Dorsolateral prefrontal cortex (tissue), 122 donors: ENCODE measurements at places on chromosomes 3 and 15. TPM values are rescaled to one million over a fixed set of nuclear protein-coding genes. Genes with fewer than 3 reads are reported as not detected.

Gene SCAANT1
- not detected for total RNA-seq

Gene CCDC54
- 0.82 TPM for total RNA-seq

Gene SLC2A2
- total RNA-seq, result not detected

- DNase-seq, result no peak
Observed at GRCh38 chr15:71679793-71680353, 130.5 kb upstream of the NR2E3 start.

Gene GAP43
- total RNA-seq, result 206 TPM

DNA sequence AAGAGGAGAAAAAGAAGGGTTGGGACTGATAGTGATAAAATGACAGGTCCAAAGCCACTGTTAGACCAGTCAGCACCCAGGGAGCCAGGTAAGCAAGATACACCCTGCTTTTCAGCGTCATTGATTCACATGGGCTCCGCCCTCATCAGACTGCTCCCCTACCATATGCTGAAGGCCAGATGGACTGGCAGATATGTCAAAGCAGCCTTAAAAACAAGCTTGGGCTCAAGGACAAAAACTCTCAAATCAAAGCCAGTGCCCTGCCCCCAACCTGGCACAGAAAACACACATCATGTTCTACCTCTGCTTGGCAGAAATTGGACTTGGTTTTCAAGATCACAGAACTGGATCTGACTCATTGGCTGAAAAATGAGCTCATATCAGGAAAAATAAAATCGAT, 33.4 kb downstream of the SH3BP5 start:
- no peak for DNase-seq

Gene SNX22
- total RNA-seq, result 24.6 TPM

Gene HIGD2B
- not detected for total RNA-seq

- no peak for DNase-seq
Observed at GRCh38 chr3:64911138-64911537, 223.3 kb upstream of the ADAMTS9 start.

Gene CLRN1
- not detected for total RNA-seq

Gene LRRC2
- 15.3 TPM for total RNA-seq

GRCh38 chr3:8959668-8960067, 3.6 kb downstream of the RAD18 start:
- DNase-seq, result no peak

Gene CASR
- total RNA-seq, result 0.10 TPM

GRCh38 chr3:65712140-65712539, 326.6 kb downstream of the MAGI1 start:
- no peak for DNase-seq

GRCh38 chr15:70243686-70244540, 146.2 kb upstream of the TLE3 start:
- no peak for DNase-seq

Gene MRAS
- 210 TPM for total RNA-seq

DNA sequence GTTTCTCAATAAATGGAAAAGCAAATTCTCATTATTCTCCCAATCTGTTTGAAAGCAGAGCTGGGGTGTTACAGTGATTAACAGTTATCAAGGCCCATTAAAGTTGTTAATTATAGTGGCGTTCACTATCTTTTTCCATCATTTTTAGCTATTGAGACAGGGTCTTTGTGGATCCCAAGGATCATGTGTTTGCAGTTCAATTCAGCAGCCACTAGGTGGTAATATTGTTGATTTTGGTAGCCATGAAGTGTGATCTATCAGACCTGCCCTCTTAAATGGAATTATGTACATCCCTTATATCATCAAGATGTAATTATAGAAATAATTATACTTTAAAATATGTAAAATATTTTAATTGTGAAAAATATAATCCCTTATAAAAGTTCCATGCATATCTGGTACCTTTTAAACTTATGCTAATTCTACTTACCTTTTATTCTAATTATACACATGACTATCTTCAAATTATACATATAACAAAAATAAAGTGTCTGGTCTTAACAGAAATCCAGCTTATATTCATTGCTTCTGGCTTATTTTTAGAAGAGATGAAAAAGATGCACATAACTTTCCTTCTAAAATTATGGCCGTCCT, 126.4 kb downstream of the GREM1 start:
- no peak for DNase-seq

Gene DHFR2
- total RNA-seq, result 7.2 TPM

DNA sequence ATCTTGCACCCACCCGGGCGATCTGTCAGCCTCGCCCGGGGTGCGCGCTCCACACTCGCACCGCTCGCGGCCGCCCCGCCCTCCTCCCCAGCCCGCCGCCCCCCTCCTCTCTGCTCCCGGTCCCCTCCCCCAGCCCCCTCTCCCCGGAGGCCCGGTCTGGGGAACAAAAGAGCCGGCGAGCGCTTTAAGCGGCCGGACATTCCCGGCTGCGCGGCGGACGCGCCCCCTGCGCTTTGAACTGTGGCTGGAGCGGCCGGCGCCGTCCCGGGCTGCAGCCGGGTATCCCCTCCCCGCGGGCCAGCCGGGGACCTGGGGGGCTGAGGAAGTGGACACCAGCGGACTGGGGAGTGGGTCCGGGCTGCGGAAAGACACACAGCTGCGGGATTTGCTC, at the start of gene IGDCC3:
IGDCC3 (minus strand) TSS at position 27 of the 391 bp plus-strand sequence. CDS start 214 bp downstream, outside the sequence.
- DNase-seq, result no peak

DNA sequence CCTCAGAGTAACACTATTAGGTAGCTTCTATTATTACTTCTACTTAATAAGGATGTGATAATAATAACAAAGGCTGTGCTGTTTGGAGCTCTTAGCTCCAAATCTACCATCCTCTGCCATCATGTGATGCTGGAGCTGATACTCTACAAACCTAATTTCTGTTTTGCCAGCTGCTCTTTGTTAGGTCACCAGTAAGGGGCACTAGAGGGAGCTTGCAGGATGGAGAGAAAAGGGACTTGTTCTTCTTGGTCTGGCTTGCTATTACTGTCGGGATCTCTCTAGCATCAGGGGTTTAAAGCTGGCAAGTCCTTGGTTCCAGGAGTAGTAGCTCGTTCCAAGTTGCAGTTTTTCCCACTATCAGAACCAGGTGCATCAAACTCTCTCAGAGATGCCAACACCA, 194.9 kb upstream of the KBTBD8 start:
- no peak for DNase-seq

DNA sequence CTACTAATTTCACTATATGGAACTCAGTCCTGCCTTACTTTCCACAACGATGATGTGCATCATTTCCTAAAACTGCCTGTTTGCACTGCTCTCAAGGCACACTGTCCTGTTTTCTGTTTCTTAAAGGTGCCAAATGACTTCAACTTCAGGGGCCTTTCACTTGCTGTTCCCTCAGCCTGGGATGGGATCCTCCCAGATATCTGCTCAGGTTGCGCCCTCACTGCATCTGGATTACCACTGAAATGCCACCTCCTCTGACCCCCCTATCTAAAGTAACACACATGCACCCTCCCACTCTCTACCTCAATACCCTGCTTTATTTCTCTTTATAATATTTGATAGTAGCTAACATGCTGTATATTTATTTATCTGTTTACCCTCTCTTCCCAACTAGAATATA, 123.8 kb upstream of the CMC1 start:
- no peak for DNase-seq

GRCh38 chr3:131812433-131812832, 222.4 kb downstream of the CPNE4 start:
- no peak for DNase-seq

Gene RNF168
- total RNA-seq, result 30.0 TPM

Gene KNG1
- total RNA-seq, result 1.3 TPM

Gene SH2D7
- total RNA-seq, result not detected

Gene ACKR4
- not detected for total RNA-seq

Gene PLA2G4E
- total RNA-seq, result not detected

DNA sequence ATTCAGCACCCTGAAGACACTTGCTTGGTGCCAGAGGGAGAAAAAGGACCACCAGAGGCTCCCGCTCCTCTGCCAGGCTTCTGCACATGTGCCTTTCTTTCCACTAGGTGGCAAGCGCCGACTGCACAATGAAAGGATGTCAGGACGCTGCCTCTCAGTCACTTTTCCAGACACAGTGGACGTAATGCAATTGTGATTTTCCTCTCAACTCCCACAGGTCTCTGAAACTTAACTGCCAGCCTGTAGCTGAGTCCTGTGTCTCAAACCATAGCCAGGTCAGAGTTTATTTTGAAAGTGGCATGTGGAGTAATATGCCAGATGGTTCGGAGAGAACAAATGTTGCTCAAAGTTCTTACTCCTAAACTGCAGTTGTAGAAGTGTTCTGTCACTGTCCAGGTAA, 162.9 kb downstream of the ITPR1 start:
- DNase-seq, result peak; percentile 68

DNA sequence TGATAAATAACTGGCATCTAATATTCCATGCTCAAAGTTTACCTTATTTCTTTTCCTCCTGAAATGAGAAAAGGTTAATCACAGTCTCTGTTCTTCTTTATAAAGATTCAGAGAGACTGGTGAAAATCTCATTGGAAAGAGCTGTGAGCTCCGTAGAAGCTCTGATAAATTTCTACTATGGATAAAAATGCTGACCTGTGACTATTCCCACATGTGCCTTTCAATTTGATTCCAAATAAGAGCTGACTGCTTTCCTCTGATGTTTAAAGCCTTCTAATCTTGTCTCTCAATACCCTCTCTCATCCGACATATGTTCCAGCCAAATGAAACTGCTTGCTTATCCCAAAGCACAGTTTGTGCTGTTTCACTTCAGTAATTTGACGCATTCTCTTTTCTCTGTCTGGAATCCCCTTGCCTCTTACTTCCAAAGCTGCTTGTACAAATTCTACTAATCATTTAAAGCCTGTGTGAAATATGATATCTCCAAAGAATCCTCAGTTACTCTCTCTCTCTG, 130.1 kb downstream of the RTP4 start:
- DNase-seq, result no peak

DNA sequence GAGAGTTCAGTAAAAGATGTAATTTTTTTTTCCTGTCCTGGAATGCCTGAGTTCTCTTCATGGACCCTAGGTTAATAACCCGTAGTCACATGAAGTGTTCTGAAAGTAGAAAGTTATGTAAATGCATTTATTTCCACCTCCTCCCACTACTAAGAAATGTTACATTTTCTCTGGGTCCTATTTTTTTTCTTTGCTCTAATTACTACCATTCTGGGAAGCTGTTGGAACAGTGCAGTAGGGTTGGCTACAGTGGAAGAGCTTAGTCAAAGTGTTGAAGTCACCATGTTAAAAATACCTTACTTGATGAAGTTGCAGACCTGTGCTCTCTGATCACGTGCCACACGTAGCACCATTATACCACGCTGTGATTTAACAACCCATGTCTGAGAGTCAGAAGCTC, 153.8 kb upstream of the TSC22D2 start:
- no peak for DNase-seq

DNA sequence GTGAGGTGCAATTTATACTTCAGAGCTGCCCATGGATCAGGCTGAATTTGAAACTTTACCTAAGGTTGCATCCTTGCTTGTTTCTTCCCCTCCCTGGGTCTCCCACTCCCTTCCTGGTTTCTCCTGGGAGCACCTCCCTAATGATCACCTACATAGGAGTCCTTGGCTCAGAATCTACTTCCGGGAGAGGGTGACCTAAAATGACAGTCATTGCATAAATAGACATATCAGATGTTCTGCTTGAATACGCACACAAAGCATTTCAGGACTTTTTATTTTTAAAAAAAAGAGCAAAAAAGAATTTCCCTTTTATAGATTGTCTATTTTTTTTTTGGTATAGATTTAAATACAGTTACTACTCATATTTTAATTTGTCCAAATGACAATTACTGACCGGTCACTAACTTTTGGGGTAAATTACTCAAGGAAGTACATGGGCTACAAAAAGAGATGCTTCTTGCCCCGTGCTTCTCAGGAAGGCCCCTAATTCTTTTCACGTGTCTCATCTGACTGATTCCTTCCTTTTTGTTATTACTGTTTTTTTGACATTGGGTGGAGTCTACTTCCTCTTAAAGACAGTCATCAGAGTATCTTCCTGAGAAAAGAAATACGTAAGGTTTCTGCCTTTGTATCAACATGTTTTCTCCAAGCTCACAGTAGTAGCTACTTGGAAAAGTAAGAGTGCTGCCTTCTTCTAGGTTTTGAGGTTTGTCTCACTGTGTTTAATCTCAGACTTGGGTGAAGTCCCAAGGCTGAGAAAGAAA, 4.9 kb upstream of the MYZAP start:
- DNase-seq, result no peak

GRCh38 chr3:61141227-61141626, 110.0 kb downstream of the FHIT start:
- DNase-seq, result no peak

DNA sequence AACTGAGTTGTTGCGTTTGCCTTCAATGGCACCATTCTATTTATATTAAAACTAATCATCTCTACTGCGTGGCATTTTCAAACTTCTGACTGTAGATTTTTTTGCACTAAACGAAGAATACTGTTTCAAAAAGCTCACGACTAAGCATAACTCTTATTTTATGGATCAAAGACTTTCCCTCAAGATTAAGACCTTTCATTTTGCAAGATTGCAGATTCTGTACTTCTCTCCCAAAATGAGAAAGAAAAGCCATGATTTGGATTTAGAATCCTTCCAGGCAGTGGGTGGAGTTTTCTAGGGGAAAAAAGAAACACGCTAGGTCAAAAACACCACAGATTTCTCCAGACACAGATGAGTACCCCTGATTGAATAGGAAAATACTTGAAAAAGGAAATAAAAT, 617.2 kb upstream of the NR2F2 start:
- no peak for DNase-seq

Gene EPHB3
- 9.9 TPM for total RNA-seq

Gene NRG4
- 17.3 TPM for total RNA-seq

- DNase-seq, result no peak
Observed at GRCh38 chr3:8987226-8987625, 24.0 kb upstream of the RAD18 start.

Gene PRKAR2A
- 21.2 TPM for total RNA-seq

DNA sequence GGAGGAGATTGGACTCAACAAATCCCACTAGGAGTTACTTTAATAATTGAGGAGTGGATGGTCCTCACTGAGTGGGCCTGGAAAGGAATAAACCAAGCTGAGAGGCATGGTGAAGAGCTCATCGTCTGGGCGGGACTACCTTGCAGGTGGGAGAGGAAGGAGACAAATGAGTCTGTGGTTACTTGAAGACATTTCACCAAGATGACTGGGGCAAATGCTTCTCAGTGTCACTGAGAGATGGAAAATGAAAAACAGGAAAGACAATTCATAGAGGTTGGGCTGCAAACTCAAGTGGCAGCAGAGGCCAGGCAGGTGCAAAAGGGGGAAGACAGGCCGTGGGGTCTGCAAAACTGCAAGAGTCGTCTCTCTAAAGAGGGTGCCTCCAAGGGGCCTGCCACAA, 1.5 kb upstream of the ARHGAP31 start:
- DNase-seq, result no peak

DNA sequence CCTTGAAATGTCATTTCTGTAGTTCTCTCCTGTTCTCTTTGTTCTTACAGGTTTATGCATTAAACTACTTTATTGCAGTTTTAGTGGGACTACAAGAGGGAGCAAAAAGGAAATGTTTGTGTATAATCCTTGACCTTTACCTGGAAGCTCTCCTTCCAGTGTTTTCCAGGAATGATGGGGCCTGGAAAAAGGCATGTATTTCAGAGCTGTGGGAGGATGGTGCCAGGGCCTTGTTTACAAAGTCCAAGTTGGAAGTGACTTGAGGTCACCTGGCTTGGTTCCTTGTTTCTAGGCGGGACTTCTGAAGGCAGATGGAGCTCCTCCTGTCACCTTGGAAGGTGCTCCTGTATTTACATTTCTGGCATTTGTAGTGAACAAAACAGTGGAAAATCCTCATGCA, 15.1 kb downstream of the ACVR2B start:
- DNase-seq, result no peak

Gene GOLGA6B
- total RNA-seq, result 1.0 TPM

Gene EFCAB12
- 3.7 TPM for total RNA-seq
